COR-L47 (cell line): ENCODE measurements at places on chromosomes 12 and 14.

- DNase-seq, result no peak
Observed at GRCh38 chr12:59193476-59194050, 273.3 kb upstream of the LRIG3 start.

- no peak for DNase-seq
Observed at GRCh38 chr12:70785896-70786295, 134.6 kb downstream of the PTPRR start.

DNA sequence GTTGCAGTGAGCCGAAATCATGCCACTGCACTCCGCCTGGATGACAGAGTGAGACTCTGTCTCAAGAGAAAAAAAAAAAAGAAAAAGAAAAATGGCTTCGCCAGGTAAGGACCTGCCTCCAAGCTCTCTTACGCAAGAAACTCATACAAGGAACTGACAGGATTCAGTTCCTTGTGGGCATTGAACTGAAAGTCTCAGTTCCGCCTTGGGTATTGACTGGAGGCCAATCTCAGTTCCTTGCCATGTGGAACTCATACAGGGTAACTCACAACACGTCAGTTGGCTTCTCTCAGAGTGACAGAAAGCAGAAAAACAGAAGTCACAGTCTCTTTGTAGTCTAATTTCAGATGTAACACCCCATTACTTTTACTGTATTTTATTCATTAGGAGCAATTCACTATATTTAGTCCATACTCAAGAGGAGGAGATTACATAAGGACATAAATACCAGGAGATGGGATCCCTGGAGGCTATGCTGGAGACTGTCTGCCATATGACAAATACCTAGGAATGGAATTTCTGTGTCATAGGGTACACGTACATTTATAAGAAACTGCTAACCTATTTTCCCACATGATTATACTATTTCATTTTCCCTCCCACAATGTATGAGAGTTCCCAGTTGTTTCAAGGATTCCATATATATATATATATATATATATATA, 11.4 kb upstream of the NOPCHAP1 start:
- no peak for DNase-seq

- DNase-seq, result peak; percentile 50
Observed at GRCh38 chr14:89618811-89619551, 201.9 kb upstream of the FOXN3 start.

- no peak for DNase-seq
Observed at GRCh38 chr14:33505963-33506329, 444.9 kb downstream of the EGLN3 start.

- no peak for DNase-seq
Observed at GRCh38 chr12:132491138-132491663, 1.2 kb downstream of the FBRSL1 start.

- no peak for DNase-seq
Observed at GRCh38 chr12:105977236-105977635, 161.5 kb downstream of the NUAK1 start.

GRCh38 chr14:100193417-100194357, 34.2 kb upstream of the DEGS2 start:
- DNase-seq, result no peak

DNA sequence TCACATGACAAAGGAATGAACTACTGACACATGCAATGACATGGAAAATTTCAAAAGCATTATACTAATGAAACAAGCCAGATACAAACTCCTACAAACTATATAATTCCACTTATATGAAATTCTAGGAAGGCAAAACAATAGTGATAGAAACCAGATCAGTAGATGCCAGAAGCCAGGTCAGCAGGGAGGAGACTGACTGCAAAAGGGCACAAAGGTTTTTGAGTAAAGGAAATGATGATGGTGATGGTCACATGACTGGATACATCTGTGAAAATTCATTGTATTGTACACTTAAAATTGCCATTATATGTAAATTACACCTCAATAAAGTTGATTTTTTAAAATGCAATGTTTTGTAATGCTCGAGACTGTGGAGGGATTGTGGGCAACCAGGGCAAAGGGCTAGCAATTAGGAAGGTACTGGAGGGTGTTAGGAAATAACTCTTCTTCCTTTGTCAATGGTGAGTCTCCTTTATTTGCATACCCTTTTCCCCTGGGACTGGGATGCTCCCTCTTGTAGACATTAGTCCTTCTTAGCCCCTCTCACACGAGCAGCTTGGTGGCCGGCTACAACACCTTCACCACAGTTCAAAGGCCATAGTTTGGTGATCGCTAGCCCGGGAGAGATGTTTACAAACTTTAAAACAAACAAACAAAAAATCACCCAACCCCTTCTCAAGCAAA, 6.7 kb upstream of the PRPF40B start:
- no peak for DNase-seq

- peak; percentile 65 for DNase-seq
Observed at GRCh38 chr14:28242895-28243294, 523.7 kb upstream of the FOXG1 start.

DNA sequence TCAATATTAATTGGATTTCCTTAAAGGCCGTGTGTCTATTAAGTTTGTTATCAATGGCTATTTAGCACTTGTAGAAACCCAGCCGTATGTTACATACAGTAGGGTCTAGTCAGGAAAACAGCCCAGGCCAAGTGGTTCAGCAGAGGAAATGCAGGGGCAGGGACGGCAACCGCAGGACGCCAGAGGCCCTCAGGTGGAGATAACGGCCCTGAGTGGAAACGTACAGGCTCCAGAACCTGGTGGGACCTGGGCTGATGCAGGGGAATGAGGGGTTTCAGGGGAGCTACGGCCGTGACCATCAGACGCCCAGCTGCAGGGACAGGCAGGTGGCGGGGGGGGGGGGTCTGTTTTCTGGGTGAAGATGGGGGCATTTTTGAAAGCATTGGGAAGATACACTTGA, 3.7 kb upstream of the ANKLE2 start:
- DNase-seq, result no peak

- no peak for DNase-seq
Observed at GRCh38 chr14:71060825-71061455, 153.7 kb downstream of the PCNX1 start.

DNA sequence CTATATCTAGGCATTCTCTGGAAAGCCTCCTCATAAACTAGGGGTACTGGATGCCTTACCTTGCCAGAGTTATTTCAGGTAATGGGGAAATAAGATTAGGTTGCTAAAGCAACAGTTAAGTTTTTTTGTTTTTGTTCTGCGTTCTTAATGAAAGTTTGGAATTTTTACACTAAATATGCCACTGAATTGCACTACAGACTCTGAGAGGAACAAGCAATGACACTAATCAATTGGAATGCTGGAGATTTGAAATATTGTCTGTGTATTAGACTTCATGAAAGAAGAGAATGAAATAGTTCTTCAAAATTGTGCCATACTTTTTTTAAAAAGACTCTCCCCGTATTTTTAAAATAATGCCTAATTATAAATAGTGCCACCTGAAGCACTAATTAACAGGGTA, 287.8 kb downstream of the NAV3 start:
- no peak for DNase-seq

- no peak for DNase-seq
Observed at GRCh38 chr14:74635847-74636246, 23.8 kb upstream of the LTBP2 start.

GRCh38 chr12:121590476-121591143, 9.8 kb upstream of the KDM2B start:
- DNase-seq, result no peak

DNA sequence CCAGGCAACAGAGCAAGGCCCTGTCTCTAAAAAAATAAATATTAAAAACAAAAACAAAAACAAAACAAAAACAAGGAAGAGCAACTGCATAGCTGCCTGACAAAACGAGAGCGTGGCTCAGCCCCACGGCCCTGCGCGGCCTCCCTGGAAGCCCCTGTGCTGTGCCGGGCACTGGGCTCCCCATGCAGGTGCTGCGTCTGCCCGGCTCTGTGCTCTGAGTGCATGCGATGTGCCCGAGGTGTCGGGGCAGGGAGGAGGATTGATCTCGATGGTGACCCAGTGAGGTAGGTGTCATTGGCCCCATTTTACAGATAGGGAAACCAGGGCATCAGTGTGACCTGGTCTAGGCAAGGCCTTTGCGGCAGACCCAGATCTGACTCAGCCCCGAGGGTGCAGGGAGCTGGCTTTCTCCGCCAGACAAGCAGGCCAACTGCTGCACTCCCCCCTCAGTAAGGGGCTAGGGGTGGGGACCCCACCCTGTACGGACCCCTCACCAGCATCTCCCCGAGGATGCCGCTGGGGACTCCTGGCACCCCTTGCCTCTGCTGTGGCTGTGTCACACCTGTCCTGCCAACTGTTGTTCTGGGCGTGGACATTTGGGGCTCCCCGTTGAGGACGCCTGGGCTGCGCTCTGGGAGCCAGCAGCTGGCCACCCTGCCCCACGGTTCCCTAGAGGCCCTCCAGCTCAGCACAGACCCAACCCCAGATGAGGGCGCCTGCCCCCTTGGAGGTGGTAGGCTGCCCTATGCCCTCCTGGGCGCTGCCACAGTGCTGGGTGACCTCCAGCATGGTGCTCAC, 15.3 kb downstream of the GPR132 start:
- no peak for DNase-seq

GRCh38 chr14:49160983-49161382, 425.2 kb downstream of the RPS29 start:
- DNase-seq, result no peak

DNA sequence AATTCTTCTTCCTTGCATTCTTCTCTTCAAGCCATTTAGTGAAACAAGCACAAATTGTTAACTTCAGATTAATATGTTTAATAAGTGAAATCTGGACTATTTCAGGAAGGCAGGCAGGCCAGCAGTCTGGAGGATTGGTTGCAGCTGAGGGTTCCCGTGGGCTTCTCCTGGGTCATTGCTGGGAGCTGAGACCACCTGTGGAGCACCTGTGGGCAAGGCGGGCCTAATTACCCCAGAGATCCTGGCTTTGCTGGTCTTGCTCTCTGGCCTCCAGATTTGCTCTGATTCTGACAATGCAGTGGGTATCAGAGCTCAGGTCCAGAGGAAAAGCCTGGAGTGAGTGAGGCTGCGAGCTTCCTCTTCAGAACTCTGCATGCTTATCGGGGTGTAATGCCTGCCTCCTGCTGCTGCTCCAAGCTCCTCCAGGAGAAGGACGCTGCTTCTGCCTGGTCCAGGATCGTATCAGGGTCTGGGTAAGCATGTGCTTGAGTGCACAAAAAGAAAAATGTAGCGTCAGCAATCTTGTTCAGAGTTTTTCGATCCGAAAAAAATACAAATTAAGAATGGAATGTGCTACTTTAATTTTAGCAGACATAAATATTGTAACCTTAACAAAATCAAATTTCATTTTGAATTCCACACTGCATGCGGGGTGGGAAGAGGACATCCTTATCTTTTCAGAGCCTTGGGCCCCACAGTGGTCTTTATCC, 93.8 kb downstream of the TMEM30B start:
- no peak for DNase-seq
